ENCODE measurements at places on chromosomes 13 and 19.

DNA sequence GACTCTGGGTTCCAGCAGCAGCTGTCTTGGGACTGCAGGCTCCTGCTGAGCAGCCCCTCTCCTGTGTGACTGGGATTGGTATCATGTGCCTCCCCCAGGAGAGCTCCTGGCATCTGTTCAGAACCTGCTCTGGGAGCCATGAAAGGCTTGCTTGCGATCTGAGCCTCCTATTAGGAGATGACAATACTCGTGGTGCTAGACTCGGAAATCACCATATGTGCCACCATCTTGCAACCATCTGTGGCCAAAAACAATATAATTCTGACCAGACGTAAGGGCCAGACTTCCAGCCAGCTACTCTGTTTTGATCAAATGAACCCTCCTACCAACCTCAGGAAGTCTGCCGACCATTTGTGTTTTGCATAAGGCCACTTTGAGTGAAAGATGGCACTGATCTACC lies 484.7 kb downstream of the IRS2 start:
- no peak for DNase-seq

- no peak for DNase-seq
Measured at GRCh38 chr13:31213651-31214289, 14.0 kb downstream of the B3GLCT start.

DNA sequence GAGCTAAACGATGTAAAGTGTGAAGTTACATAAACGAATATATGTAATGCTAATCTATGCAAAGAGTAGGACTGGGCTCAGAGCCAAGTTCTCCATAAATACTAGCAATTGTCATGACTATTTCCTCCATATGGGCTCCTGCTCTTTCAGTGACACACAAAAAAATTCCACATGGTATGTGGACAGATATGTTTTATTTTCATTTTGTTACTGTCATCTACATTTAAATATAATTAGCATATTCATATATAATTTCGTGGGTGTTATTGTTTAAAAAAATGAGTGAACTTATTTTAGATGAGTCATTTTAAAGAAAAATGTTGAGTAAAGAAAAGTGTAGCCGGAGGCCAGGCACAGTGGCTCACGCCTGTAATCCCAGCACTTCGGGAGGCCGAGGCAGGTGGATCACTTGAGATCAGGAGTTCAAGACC lies 5.0 kb upstream of the IGSF23 start:
- no peak for DNase-seq

DNA sequence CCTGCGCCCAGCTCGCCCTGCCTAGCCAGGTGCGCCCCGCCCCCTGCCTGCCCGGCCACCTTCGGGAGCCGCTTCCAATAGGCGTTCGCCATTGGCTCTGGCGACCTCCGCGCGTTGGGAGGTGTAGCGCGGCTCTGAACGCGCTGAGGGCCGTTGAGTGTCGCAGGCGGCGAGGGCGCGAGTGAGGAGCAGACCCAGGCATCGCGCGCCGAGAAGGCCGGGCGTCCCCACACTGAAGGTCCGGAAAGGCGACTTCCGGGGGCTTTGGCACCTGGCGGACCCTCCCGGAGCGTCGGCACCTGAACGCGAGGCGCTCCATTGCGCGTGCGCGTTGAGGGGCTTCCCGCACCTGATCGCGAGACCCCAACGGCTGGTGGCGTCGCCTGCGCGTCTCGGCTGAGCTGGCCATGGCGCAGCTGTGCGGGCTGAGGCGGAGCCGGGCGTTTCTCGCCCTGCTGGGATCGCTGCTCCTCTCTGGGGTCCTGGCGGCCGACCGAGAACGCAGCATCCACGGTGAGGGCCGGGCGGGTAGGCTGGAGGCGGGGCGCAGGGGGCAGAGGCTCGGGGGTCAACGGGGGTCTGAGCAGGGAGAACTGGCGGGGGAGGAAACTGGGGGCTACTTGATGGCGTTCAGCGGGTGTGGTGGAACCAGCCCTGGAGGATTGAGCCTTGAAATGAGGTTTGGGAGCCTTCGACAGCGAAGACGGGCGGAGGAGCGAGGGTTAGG lies at the start of gene SPINT2:
TSS of gene SPINT2 (plus strand) at position 88 of the 727 bp plus-strand sequence. CDS start at position 408, 320 bp downstream.
- DNase-seq, result no peak

DNA sequence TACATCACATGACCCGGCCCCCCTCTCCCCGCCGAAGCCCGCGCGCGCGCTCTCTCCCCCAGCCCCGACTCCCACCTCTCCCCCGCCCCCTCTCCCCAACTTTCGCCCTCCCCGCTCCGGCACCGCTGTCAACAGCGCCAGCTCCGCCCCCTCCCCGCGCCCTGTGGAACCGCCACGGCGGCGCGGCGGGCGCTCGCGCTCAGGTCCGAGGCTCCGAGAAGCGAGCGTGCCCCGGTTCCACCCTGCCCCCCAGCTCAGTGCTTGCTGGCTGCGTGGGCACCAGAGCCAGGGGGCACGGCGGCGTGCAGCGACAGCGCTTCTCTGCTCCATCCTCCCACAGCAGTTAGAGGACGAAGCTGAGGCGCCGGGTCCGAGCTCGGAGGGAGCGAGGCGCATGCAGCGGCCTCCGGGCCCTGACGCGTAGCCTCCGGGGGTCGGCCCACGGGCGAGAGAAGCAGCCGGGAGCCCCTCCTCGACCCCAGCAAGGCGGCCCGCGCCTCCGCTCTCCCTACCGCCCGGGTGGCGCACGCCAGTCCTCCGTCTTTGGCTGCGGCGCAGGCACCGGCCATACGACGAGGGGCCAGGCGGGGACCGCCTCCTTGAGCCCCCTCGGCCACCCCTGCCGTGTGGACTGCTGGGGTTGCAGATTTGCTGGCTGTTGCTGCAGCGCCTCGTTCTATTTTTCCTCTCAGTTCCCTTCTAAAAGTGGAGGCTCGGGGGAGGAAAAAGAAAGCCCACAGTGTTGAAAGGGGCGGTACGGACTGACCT lies 109.5 kb downstream of the KCNRG start:
- DNase-seq, result peak; percentile 95

DNA sequence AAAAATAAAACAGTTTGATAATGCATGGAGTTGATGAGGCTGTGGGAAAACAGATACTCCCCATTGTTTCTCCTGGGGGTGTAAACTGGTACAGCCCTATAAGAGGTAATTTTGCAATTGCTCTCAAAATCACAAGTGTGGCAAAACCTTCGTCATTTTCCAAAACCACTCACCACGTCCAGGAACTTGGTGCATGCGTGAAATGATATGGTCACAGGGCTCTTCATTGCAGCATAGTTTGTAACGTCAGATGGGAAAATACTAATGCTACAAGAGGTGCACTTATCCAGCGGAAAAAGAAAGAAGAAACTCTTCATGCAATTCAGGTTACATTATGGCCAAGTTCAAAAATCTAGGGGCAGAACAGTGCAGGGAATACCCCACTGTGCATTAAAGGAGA lies 11.9 kb upstream of the PLAUR start:
- DNase-seq, result no peak

DNA sequence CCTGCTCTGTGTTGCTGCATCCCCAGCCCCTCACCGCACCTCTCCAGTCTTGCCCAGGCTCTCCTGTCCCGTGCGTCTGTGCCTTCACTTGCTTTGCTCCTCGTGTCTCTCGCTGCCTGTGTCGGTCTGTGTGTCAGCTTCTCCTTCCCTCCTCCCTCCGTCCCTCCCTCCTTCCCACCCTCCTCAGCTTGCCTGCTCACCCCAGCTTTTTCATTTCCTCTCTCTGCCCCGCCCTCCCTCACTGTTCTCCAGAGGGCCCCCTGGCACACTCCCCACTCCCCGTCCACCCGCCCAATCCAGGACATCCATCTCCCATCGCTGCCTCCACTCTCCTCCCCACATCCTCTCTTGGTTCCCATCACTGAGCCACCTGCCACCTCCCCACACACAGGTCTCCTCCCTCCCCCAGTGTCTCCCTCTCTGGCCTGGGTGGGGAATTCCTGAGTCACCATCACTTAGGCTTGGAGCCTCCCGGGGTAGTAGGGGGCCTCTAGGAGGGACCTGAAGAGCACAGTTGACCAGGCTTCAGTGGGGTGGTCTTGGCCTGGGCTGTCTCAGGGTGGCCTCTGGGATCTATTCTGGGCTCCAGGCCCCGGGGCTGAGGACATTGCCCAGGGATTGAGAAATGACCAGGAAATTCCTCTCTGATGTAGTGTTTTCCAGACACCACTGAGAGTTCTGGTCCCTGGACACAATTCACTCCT lies at the start of gene PTGIR:
TSS of gene PTGIR (minus strand) at position 132 of the 704 bp plus-strand sequence. CDS start 864 bp downstream, outside the sequence.
- no peak for DNase-seq

- DNase-seq, result no peak
Measured at GRCh38 chr19:40358773-40359172, 10.3 kb downstream of the PLD3 start.

DNA sequence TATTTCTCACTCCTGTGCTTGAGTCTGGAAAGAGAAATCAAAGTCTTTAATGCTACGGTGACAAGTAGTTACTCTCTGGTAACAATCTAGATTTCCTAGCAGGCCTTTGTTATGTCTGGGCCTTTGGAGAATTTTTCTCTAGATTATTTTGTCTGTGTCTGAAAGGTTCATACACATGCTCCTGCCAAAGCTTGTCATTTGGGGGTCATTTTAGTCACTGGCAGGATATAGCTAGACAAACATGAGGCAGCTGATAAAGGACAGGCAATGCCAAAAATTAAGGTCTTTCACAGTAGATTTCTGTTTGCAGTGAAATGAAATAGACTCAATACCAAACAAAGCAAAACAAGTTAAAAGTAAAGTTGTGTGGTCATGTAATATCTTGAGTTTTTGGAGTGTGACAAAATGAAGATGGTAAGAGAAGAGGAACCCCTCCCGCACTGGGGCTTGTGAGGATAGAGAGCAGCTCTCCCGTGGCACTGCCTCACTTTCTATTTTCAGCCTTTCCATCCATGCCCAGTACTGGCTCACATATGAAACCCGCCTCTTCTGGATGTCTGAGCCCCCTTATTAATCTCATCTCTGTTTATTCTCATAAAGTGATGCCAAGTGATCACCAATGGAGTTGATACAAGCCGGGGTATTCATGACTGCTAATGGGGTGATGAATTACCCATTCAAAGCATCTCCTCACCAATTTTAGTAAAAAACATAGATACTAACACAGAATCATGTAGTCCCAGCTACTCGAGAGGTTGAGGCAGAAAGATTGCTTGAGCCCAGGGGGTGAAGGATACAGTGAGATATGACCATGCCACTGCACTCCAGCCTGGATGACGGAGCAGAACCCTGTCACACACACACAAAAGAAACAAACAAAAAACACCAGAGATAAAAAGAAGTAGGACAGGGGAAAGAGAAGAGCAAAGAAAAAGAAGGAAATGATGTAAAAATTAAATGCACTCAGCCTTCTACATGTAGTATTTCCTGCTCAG lies 389.3 kb downstream of the FGF14 start:
- DNase-seq, result no peak

DNA sequence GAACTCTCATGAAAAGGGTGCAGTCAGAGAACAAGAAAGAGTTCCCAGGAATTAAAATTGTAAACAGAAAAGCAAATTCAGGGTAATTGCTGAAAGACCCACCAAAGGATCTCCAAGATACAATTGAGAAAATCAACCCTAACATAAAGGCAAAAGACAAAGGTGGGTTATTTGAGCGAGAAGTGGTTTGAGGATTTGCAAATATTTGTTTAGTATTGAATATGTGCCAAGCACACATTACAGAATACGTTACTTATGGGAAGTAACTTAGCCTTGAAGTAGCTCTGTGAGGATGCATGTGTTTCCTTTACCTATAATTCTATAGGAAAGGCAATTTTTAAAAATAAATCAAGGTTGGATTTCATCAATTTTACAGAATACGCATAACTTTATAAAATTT lies 10.0 kb upstream of the CEACAM21 start:
- no peak for DNase-seq

DNA sequence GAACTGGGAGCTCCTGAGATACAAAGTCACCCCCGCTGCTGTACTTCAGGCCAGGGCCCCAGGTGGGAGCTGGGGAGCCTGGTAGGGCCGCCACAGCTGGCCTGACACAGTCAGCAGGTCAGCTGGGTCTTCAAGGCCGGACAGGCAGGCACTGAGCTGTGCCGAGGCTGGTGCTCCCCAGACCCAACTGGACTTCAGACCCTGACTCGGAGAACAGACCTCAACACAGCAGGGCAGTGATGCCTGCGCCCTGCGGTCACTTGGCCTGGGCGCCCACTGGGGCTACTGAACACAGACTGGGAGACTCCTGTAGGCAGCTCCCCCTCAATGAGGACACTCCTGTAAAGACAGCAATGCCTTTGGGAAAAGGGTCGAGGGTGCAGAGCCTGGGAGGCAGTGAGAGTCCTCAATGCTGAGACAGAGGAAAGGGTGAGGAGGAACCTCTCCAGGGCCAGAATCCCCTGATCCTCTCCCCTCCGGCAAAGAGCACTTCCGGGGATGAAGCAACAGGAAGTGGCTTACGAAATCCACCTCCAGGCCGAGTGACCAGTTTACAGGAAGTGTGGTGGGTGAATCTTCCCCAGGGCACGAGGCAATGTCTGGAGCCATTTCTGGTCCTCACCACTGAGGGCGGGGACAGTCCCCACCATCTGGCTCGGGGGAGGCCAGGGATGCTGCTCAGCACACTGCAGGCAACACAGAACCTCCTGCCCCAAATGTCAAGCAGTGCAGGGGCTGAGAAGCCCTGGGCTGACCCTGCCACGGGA lies 40.8 kb upstream of the ISYNA1 start:
- DNase-seq, result no peak

- DNase-seq, result no peak
Measured at GRCh38 chr13:44298314-44298713, 75.3 kb upstream of the SERP2 start.

- no peak for DNase-seq
Measured at GRCh38 chr13:75443356-75443958, 38.5 kb downstream of the TBC1D4 start.

GRCh38 chr13:102825400-102825799 lies 20.4 kb upstream of the ERCC5 start:
- DNase-seq, result no peak

- DNase-seq, result peak; percentile 57
Measured at GRCh38 chr13:20525601-20526544, at the start of gene CRYL1. CRYL1 (minus strand) TSS chr13:20525857; CDS start chr13:20525794, 63 bp downstream.

DNA sequence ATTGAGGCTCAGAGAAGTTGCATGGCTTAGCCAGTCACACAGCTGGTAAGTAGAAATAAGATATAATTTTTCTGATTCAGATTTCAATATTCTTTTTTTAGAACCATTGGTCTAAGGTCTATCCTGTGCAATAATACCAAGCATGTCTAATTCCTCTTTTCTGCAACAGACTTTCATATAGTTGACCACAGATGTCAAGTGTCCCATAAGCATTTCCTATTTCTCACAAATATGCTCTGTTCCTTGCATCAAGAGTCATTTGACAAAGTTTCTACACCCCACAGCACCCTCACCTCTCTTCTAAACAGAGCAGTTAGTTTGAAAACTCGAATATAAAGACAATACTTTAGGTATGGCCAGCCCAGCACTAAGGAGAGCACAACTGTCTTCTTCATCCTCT lies 26.8 kb upstream of the SACS start:
- DNase-seq, result no peak

- DNase-seq, result no peak
Measured at GRCh38 chr19:2624537-2625091, 77.9 kb downstream of the GNG7 start.

- no peak for DNase-seq
Measured at GRCh38 chr19:45267296-45267695, 16.2 kb downstream of the MARK4 start.

GRCh38 chr19:53906211-53907192 lies 2.6 kb upstream of the CACNG7 start:
- no peak for DNase-seq
